Activated naive CD8-positive, alpha-beta T cell treated with anti-CD3 and anti-CD28 coated beads for 36 hours (primary cell): ENCODE measurements at places on chromosomes 4 and X. TPM values are rescaled to one million over a fixed set of nuclear protein-coding genes. Genes with fewer than 3 reads are reported as not detected.

Gene LNX1
- not detected for total RNA-seq

Gene AR
- total RNA-seq = not detected

Gene SRD5A3
- 32.5 TPM for total RNA-seq

Gene HSD17B10
- total RNA-seq = 145 TPM

Gene GLOD5
- total RNA-seq = not detected

Gene SLC6A14
- not detected for total RNA-seq

Gene SATL1
- total RNA-seq = not detected

Gene OTUD5
- total RNA-seq = 59.5 TPM

DNA sequence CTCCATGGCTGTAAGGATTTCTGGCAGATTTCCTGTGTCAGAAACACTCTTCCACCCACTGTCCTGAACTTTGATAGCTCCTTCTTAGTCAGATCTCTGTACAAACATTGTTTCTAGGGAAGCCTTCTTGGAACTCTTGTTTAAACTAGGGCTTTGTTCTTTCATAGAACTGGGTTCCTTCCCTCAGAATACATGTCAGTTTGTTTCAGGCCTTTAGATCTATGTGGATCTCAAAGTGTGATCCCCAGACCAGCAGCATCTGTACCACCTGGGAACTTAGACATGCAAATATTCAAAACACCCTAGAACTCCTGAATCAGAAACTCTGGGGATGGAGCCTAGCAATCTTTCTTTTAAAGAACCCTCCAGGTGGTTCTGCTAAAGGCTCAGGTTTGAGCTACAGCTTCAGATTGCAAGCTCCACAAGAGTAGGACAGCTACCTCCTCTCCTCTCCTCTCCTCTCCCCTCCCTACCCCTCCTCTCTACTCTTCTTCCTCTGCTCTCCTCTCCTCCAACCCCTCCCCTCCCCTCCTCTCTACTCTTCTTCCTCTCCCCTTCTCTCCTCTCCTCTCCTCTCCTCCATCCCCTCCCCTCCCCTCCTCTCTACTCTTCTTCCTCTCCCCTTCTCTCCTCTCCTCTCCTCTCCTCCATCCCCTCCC, 12.7 kb downstream of the RASSF6 start:
- no peak for DNase-seq

DNA sequence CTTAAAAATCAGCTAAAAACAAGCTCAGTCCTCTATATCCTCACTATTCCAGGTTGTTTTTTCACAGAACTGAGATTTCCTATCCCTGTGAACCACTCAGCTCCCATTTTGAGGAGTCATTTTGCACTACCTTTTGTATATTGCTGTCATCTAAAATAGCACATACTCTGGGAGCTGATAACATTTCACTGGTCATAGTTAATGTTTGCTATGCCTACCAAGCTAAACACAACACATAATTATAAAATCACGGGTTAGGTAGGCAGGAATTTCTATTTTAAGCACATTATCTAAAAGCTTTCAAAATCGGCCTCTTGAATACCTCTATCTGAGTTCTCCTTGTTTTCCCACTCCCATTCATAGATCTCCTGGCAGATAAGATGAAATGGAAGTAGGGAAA, 882.0 kb upstream of the INTU start:
- no peak for DNase-seq

- no peak for DNase-seq
Measured at GRCh38 chr4:37232315-37232714, 12.2 kb upstream of the NWD2 start.

GRCh38 chrX:133789829-133790228, 195.6 kb downstream of the GPC3 start:
- DNase-seq = no peak

DNA sequence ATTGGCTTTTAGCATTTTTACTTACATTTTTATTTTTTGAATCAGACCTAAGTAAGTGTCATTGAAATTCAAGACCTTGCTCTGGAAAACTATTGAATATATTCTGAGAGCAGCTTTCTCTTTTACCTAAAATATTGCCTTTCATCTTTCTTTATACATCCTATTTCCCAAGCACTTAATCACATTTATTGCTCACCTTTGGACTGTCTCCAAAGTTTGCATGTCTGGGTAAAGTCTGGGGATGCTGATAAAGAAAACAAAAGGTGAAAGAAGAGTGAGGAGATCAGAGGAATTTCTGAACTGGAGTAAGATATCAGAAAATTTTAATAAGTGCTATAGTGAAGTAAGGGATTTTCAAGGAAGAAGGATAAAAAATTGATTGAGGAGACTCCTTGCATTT, 308.5 kb upstream of the AADAT start:
- no peak for DNase-seq

GRCh38 chr4:173214661-173215060, 46.0 kb downstream of the GALNT7 start:
- no peak for DNase-seq

DNA sequence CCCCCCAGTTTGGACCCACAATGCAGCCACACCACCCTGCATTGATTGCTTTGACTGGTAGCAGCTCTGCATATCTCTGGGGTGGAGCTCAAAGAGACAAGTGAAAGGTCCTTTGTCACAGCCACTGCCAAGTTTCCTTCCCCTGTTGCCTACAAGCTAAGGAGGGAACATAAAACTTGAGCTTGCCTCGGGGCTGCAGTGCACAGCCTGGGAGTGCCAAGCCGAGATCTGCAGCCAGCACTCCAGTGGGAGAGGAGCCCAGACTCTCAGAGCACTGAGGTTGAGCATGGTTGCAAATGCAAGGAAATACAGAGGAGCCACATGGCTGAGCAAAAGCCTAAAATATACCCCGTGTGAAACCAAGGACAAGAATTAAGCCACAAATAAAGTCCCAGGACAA, 142.2 kb downstream of the DKK2 start:
- DNase-seq = no peak

GRCh38 chrX:10064736-10065135, 92.0 kb upstream of the CLCN4 start:
- no peak for DNase-seq

DNA sequence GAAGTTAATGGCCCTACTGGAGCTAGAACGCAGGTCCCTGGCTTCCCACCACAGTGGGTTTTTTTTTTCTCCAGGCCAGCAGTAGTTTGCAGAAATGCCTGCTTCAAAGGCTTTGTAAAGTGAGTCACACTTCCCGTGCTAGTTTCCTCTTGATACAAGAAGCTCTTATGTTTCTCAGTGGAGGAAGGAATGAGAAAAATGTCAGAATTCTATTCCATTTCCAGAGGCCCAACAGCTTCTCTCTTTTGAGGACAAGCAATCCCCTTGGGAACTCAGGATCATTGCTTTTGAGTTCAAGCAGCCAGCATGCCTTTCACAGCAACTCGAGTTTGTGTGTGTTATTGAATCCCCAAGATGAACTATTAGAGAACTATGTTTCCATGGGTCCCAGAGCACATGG, 134.3 kb downstream of the GUCY2F start:
- DNase-seq = peak; percentile 1

GRCh38 chr4:100907465-100908454, 389.9 kb upstream of the EMCN start:
- no peak for DNase-seq

DNA sequence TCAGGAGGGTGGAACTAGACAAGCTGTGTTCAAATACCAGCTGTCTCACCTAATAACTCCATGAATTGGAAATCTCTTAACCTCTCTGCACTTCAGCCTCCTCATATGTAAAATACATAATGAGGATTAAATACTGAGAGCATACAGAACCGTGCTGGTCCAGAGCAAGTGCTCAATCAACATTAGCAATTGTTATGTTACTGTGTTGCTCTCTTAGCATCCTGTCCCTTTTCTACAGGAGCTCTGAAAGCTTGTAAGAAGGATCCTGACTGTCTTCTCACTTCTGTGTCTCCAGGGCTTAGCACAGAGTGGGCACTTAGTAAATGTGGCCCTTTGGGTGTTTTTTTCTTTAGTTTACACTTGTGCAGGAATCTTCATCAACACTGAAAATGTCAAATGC, 1456.1 kb upstream of the IGFBP7 start:
- no peak for DNase-seq

DNA sequence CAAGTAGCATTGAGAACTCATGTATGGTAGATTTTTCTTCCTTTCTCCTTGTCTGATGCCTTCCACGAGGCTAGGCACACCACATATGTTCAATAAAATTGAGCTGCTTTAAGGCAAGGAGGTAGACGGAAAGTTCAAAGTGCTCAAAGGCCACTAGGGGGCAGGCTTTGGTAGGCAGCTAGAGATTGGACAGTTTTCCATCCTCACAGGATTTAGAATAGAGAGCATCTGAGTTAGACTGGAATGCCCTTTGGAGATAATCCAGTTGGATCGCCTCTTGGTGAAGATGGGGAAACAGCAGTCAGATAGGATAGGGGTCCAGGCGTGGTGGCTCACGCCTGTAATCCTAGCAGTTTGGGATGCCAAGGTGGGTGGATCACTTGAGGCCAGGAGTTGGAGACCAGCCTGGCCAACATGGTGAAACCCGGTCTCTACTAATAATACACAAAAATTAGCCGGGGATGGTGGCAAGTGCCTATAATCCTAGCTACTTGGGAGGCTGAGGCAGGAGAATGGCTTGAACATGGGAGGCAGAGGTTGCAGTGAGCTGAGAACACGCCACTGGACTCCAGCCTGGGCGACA, 30.4 kb downstream of the ELF4 start:
- DNase-seq = peak; percentile 33

DNA sequence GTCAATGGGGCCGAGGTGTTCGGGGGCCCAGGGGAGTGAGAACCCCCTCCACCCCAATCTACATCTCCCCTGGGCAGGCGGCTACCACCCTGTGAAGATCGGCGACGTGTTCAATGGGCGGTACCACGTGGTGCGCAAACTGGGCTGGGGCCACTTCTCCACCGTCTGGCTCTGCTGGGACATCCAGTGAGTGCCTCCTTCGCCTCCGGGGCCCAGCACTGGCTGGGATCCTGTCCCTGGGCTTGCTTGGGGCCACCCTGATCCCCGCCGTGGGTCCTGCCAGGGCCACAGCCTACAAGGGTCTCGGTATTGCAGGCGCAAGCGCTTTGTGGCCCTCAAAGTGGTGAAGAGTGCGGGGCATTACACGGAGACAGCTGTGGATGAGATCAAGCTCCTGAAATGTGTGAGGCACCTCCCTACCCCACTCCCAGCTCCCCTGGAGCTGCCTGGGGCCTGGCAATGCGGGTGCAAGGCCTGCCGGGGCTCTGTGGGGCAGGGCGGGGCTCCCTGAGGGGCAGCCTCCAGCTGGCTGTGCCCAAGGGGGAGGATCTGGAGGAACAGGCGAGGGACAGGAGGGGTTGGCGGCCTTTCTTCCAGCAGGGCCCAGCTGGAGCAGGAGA, 697 bp downstream of the SRPK3 start:
- DNase-seq = no peak

- no peak for DNase-seq
Measured at GRCh38 chr4:7021930-7022664, 21.1 kb upstream of the TADA2B start.

- DNase-seq = no peak
Measured at GRCh38 chr4:61812171-61812570, 612.0 kb downstream of the ADGRL3 start.

GRCh38 chr4:169407217-169407845, 136.6 kb upstream of the SH3RF1 start:
- no peak for DNase-seq

- no peak for DNase-seq
Measured at GRCh38 chr4:113732967-113733527, 28.5 kb downstream of the CAMK2D start.

- DNase-seq = no peak
Measured at GRCh38 chrX:70554081-70554480, 109.4 kb downstream of the DLG3 start.

DNA sequence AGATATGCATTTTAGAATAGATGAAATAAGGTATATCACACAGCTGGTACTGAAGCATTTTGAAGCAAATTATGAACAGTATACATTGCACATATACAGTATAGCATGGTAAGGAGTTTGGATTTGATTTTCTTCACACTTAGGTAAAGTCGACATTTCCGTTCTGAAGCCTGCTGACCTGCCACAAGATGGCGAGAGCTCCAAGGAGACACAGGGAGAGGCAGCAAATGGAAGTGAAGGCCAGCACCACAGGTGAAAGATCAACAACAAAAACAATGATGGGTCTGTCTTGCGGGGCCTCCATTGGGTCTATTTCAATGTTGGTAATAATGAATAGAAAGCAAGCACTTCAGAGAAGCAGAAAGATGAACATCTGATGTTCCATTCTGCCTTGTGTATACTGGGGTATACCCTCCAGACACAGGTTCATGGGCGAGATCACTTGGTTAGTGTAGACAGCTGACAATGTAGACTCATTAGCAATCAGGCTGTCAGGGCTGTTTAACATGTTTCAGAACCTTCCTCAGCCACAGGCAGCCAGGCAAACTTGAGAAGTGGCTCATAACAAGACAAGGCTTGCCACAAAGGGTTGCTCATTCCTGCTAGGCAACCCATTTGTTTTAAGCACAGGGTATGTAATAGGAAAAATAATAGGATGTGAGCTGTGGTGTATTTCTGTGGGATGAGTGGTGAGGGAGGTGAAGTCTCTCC, 21.4 kb upstream of the NOX1 start:
- DNase-seq = peak; percentile 3

DNA sequence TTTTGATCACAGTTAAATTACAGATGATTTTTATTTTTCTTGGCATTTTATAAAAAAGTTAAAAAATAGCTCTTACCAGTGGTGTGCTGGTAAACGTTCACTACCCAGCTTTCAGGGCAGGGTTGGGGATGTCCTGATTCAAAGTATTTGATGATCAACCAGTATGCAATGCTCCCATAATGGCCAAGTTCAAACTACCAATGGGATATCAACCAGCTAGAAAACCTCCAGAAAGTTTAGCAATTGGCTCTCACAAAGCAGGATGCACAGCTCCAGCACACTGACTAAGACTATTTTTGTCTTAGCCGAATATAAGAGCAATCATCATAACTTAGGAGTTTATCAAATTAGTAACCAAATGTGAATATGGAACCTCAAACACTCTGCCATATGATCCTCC, 108.0 kb upstream of the PDE5A start:
- no peak for DNase-seq

GRCh38 chr4:185090592-185090991, 52.5 kb upstream of the SLC25A4 start:
- DNase-seq = no peak

DNA sequence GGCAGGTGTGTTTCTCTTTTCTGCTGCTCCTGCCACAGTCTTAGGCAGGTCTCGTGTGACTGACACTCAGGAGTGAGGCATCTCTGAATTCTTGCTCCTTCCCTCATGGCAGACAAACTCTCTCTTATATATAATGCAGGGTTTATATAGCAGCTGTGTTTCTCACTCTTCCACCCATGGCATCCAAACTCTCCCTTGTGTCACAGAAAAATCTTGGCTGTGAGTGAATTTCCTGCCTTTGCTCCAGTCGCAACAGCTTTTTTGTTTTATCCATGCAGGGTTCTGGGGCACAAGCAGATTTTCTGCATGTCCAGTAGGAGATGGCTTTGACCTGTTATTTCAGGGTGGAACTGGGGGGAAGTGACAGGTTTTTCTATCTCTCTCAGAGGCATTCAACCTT, 1275.5 kb downstream of the ADGRL3 start:
- DNase-seq = no peak

DNA sequence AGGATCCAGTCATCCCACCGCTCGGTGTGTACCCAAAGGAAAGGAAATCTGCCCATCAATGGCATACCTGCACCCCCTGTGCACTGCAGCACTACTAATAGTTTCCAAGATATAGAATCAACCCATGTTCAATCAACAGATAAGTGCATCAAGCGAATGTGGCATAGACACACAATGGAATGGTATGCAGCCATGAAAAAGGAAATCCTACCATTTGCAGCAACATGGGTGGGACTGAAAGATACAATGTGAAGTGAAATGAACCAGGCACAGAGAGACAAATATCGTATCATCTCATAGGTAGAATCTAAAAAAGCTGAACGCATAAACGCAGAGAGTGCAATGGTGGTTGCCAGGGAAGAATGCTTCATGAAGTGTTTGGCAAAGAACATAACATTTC, 42.5 kb downstream of the DHRSX start:
- no peak for DNase-seq
